ENCODE measurements at places on chromosomes 5 and 9.

GRCh38 chr5:42516282-42517042 is 93.2 kb downstream of the GHR start:
- DNase-seq = no peak

DNA sequence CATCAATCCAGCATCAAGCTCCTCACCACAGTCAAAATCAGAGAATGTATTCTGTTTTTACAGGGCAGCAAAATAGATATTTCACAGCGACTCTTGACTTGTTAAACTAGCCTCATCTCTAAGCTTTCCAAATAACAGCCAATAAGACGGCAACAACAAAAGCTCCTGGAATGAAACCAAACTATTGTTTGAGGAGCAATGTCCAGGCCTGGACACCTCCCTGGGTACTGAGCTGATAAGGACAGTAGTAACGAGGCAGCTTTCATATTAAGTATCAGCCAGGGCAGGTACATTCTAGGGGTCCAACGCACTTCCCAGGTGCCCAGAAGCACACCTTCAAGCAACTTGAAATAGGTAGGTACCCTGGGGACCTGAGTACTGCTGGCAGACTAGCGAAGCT is 260.3 kb downstream of the ENC1 start:
- no peak for DNase-seq

DNA sequence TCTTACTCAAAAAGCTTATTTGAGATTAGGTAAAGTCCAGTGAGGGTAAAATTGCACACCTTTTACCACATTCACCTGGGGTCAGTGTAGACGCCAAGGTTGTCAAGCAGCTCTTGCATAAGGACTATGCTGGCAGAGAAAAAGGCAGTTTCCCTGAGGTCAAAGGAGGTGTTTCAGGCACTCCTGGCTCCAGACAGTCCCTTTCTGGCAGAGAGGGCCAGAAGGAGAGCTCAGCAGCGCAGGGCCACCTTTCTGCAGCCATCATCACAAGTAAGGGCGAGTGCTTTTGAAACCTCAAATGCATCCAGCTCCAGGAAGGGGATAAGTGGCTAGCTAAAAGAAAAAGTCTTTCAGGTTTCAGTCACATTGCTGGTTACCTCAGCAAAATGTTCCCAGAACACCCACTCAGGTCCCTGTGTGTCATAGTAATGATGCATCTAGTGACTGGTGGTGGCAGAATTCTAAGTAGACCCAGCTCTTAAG is 16.7 kb upstream of the IL13 start:
- DNase-seq = no peak

GRCh38 chr5:13606051-13606450 is 338.4 kb downstream of the DNAH5 start:
- no peak for DNase-seq

DNA sequence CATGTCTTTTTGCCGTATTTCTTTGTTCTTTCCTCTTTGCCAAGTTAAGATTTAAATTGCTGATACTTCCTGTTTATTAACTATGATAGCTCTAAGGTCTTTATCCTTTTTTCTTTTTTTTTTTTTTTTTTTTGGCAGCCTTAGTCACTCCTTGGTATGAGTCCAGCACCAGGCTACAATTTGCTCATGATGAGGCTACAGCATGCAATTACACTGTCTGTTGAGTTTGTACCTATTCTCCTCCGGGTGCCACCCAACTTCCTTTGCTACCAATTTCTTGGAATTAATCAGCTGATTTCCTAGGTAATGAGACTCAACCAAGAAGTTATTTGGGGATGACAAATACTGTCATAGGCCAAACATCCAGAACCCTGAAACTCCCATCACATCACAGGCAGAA is 25.5 kb downstream of the ACTL7B start:
- no peak for DNase-seq

GRCh38 chr9:99274016-99274415 is 51.9 kb downstream of the SEC61B start:
- no peak for DNase-seq

- DNase-seq = no peak
These were observed 1034.0 kb upstream of the PTPRD start for GRCh38 chr9:11646831-11647230.

DNA sequence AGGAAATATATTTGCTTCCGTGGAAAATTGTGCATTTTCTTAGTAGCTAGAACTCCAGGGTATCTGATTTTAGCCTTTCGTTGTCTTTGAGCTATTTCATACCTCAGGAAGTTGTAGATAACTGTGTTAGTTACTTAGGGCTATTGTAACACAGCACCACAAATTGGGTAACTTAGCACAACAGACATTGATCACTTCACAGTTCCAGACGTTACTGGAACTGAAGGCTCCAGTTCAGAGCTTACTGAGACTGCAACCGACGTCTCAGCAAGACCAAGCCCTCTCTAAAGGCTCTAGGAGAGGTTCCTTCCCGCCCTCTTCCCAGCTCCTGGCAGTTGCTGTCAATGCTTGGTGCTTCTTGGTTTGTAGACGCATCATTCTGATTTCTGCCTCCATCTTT is 17.7 kb upstream of the ANKRD33B start:
- DNase-seq = no peak

DNA sequence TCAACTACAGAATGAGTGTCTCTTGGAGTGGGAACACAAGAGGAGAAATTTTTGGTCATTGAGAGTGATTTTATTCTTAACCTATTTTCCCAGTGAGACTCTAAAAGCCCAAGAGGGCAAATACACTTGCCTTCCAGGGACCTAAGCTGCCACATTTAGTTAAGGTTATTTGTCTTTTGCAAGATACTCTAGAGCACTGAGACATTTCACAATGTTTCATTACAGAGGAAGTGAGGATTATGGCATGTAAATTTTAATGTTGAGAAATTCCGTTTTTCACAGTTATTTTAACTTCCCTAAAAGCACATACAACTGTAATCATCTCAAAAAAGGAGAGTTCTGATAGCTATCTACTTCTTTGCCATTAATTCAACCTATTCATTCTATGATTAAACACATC is 38.7 kb upstream of the RAB3C start:
- DNase-seq = no peak

GRCh38 chr9:37329576-37329975 is 92.9 kb upstream of the GRHPR start:
- peak; percentile 31 for DNase-seq

DNA sequence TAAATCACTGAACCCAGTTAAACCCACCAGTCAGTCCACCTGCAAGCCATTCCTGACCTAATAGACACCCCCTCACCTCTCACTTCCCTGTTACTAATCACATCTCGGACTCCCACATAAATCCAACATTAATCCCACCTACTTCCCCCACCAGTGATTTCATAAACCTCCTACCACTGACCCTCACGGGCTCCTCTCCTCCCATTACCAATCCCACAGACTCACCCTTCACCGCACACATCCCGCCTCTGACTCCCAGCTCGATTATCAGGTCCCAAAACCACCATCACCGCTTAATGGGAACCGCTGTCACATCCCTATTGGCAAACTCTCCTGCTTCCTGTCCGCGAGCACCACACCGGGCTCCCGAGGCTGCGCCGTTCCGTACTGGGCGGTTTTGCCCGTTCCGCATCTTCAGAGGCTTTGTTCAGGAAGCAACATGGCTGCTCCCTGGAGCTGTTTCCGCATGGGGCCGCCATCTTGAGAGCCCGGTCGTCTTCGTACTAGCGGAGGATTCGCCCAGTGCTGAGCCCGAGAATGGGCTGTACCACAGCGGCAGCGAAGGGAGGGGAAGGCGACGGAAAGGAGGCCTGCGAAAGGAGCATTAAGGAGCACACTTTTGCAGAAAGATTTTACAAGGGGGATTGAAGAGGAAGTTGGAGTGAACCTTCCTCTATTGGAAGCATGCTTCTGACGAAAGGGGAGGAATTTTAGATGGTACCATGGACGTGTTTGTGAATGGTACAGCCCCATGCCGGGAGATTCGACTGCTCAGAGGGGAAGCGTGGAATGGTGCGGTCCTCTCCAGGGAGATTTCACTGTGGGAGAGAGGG is at the start of gene ZNF300:
TSS of gene ZNF300 (minus strand) at position 502 of the 833 bp plus-strand sequence. CDS start 1,825 bp downstream, outside the sequence.
- peak; percentile 97 for DNase-seq

- DNase-seq = peak; percentile 74
These were observed 1.9 kb upstream of the IDNK start for GRCh38 chr9:83620841-83621636.

- no peak for DNase-seq
These were observed 428.7 kb upstream of the SGCD start for GRCh38 chr5:155898284-155898683.

DNA sequence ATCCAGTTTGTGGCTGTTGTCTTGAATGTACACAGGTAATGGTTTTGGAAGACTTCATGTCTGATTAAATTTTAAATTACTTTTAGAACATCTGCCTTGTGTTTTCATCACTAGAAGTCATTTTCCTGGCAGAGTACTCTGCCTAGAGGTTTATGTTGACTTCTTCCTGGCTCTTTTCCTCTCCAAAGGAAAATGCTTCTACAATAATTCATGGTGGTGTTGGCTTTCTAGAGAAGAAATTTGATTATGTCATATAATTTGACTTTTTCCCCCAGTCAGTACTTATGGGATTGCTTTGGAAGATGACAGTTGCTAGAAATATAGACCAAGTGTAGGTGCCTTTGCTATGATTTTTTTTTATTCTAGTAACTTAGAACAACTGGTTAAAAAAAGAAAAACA is 46.8 kb downstream of the F2RL2 start:
- no peak for DNase-seq

- peak; percentile 14 for DNase-seq
These were observed 3.5 kb downstream of the PAX5 start for GRCh38 chr9:37030611-37030939.

- no peak for DNase-seq
These were observed 89.8 kb downstream of the PIK3R1 start for GRCh38 chr5:68305223-68305870.

DNA sequence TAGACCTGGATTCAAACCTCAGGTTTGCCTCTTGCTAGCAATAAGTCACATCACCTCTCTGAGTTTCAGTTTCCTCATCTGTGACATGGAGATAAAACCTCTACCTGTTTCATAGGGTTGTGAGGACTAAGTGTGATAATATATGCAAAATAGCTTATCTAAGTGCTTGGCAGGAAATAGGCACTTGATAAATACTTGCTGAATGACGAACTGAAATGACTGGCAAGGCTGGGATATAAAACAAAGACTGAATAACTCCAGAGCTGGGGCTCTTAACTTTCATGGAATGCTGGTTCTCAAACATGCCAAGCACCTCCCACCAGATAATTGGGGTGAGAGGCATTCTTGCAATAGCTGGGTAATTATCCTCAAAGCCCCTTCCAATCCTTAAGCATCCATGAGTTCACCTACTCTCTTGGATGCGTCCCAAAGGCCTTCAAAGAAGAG is 87.6 kb downstream of the ADRB2 start:
- DNase-seq = peak; percentile 97

DNA sequence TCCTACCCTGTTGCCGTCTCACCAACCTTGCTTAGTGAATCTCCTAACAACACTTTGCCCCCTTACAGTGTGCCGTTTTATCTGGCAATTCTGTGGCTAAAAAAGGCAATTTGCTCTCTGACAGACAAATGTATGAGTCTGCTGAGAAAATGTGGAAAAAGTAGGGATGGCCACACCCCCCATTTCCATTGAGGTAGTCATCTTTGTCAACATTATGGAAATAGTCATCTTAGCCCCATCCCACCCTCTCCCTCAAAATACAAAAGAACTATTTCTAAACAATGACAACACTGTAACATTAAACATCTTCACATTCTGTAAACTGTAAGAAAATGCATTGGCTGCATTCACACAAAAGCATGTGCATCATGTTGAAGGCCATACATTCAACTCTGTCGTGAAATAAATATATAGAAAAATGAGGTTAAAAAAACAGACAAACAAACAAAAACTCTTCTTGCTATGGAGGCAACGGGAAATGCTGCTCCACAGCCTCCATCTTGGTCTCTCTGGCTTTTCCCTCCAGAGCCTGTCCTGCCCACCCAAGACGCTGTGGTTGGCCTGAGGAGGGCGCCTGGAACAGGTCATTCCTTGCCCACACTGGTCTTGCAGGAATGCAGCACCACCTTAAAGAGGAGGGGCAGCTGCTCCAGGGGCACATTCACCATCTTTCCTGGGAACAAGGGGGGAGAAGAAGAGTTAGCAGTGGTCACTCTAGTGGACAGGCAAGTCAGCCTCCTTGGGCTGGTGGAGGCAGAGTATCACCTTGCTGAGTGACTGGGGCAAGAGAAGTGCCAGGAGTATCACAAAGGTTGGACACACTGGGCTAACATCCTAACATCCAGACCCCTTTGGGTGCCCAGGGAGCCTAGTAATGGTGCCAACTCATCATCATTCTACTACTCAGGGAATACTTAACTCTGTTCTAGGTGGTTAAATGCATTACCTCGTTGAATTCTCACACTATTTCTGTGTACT is 15.2 kb upstream of the NR5A1 start:
- peak; percentile 83 for DNase-seq

GRCh38 chr9:136983656-136984314 is 992 bp downstream of the LCNL1 start:
- DNase-seq = no peak

DNA sequence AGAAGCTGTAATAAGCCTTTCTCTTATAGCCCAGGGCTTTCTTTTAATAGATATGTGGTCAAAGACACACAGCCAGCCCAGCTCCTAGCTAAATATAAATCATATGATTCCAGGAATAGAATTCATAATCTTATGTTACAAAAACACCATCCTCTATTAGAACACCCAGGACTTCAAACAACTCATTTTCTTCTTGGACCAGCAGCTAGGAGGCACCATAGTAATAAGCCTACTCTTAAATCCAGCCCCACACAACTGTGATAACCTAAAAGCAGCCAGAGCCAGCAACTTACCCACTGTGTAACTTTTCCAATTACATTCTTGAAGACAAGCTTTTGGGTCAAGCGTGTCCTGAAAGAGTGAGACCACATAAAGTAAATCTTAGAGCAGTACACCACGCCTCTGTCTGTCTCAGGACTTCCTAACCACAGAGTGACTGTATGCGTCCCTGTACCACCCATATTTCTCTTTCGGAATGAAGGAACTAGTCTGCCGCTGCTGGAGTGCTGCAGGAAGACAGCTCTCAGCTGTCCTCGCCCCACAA is 223.8 kb downstream of the TLE1 start:
- DNase-seq = no peak

GRCh38 chr5:109191153-109191558 is 218.6 kb downstream of the PJA2 start:
- DNase-seq = peak; percentile 44

DNA sequence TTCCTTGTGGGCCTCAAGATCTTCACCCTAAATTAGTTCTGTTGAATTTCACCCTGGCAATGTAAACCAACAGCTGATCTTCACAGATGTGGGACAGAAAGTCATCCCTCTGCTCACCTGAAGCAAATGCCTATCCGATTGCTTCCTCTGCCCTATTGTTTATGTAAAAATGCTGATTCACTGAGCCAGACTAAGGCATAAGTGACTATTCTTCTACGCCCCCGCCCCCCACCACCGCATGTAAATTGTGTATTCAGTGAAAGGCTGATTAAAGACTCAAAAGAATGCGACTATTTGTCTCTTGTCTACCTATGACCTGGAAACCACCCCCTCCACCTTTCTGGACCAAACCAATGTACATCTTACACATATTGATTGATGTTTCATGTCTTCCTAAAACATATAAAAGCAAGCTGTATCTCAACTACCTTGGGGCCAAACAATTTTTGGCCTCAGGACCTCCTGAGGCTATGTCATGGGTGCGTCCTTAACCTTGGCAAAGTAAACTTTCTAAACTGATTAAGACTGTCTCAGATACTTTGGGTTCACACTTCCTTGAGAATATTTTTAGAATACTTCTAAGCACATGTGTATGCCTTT is 129.7 kb upstream of the BOD1 start:
- DNase-seq = peak; percentile 79

All from mesendoderm (in vitro differentiated cells).